HS-27A (cell line): ENCODE measurements at places on chromosomes 16 and 17.

DNA sequence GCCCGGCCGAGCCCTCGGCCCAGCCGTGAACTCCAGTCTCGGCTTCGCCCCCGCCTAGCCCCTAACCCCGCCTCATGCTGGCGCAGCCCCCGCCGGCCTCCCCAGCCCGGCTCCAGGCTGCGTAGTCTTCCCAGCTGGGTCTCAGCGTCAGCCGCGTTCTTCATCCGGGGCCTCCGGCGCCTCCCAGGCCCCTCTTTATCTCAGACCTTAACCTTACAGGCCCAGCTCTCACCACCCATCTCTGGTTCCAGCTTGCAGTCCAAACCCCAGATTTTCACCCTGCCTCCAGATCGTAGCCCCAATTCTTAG lies at the start of gene PROCA1:
PROCA1 (minus strand) TSS at position 166 of the 309 bp plus-strand sequence. CDS start 228 bp downstream, outside the sequence.
- DNase-seq = no peak

- no peak for DNase-seq
These were observed 48.0 kb downstream of the SRL start for GRCh38 chr16:4193920-4194319.

- peak; percentile 84 for DNase-seq
These were observed 14.8 kb upstream of the ADCY7 start for GRCh38 chr16:50251375-50252081.

DNA sequence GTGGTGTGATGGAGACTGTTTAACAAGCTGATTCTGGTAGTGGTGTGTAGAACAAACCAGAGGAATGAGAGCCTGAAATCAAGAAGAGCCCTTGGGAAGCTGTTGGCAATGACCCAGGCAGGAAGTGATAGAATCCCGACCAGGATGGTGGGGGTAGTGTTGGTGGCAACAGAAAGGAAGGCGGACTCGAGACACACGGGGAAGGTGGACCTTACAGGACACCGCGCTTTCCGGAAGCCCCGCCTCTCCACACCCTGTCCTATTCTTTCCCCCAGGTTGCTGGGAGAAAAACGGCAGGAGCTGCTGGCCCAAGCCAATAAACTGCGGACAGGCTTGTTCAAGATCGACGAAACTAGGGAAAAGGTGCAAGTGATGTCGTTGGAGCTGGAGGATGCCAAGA lies 30.0 kb upstream of the KDM6B start:
- DNase-seq = no peak

DNA sequence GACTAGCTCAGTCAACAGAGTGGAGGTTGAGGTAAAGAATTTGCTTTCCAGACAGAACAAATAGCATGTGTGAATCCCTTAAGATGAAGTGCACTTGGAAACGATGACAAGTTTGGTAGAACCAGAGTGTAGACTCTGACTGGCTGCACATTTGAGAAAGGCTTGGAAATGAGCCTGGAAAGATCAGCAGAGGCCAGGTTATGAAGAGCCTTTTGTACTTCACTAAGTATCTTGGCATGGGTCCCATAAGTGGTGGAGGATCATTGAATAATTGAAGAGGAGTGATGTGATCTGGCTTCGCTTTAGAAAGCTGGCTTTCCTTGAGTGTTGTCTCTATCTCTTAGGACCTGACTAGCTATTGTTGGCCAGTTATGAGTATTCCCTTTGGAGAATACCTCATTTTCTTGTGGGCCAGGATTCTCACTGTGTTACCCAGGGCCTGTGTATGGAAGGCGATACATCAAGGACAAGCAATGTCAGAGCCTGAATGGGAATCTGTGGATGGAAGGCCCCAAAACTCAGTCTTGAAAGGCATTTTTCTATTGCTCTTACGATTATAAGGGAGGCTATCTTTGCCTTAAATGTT lies 329.8 kb downstream of the UTP18 start:
- DNase-seq = no peak

DNA sequence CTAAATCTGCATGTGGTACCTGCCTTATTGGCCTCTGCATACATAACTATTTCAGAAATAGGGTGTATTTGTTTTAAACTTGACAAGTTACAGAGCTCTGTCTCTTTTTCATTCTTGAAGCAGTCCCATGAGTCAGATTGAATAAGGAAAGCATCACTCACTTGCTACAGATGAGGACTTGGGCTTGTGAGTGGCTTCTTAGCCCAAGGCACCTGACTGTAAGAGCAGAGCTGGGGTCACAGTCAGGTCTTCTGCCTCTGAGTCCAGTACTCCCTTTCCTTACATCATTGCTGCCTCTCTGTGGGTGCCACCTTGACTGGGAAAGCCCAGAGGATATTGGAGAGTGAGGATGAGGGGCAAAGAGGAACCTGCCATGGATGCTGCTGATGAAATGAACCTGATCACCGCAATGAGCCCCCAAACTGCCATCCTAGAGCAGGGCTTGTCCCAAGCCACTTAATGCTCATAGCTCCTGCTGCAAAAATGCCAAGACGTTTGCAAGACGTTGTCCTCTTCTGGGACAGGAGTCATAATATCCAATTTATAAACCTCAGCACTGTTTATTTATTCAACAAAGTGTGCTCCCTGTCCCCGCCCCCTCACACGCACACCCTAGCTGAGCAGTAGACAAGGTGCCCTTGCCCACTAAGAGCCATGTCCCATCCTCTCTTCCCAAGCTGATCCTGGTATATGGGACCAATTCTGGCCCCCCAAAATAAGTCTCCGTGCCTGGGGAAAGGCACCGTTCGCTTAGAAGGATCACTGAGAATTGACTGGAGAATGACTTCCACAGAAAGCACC lies 74.1 kb downstream of the CCDC182 start:
- DNase-seq = no peak

DNA sequence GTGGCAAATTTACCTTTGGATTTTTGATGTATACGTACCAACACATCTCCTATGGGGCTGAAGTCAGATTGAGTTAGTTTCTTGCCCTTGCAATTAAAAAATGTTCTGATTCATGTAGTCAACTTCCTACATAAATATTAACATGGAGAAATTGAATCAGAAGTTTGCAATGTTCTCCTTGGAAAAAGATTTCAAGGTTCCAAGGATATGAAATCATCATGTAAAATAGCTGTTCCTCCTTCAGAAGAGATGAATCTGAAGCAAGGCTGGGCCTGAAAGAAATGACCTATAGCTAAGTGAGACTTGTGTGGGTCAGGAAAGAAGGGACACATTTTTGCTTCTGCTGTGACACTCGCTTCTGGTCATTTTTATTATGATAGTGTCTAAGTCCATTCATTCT lies 131.7 kb downstream of the RGS9 start:
- DNase-seq = no peak

DNA sequence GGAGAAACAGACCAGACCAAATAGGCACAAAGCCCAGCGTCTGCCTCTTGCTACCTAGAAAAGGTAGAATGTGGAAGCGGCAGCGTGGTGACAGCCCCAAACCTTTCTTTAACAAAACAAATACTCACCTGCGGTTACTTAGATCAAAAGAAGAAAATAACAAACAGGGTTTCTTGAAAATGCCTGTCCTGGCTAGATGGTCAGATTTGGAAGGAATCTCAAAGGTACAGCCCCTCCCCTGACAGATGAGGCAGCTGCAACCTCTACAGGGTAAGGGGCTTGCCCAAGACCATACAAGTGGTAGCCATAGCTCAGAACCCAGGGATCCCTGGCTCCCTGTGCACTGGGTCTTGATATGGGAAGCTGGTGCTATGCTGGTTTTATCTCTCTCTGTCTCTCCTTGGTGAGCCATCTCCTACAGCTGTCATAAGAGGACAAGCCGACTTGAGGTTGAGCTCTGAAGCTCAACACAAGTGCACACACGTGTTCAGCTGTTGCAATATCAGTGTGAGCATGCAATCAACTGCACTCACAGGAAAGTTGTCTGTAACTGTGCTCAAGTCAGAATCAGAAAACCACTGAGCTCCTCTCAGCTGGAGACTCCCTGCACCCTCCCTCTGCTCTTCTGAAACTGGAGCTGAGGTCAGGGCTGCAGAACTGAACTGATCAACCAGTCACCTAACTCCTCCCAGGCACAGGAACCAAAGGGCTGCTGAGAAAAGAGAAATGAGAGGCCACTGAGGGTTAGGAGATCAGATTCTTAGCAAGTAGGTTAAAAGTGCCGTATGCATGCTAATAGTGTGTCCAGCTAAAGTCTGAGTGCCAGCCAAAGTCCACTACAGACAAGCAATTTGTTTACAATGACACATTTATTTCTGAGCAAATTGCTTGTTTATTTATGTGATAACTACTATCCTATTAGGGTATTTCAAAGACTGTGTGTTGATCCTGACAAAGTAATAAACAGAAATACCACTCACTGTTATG lies 6.1 kb upstream of the RNF157 start:
- DNase-seq = no peak

DNA sequence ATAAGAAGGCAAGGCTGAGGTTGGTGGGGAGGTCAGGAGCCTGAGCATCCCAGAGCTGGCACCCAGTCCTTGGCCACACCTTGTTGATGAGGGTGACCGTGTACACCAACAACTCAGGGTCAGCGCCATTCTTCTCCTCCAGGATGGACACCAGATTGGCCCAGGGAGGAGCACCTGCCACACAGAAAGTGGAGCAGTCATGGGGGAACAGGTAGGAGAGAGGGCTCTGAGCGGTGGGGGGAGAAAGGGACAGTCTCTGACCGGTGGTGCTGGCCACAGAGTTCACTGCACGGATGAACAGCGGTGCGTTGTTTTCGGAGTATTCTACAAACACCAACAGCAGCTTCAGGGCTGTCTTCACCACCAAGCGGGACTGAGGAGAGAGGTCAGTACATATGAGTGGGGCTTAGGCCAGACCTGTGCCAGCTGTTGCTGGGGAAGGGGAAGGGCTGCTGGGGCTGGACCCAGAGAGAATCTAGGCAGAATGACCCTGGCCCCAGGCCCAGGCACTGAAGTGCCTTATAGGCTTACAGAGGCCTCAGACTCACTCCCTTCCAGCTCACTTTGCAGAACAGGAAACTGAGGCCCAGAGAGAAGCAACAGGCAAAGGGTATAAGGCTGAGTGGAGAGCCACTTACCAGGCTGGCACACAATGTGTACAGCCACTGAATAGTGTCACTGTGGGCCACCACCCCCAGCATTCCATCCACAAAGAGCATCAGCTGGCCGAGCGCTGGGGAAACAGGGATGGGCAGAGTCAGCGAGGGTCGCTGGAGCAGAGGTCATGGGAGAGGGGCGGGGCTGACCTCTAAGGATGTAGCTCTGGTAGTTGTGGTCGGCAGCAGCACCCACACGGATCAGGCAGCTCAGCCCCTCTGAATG lies 9.6 kb downstream of the FHOD1 start:
- no peak for DNase-seq

DNA sequence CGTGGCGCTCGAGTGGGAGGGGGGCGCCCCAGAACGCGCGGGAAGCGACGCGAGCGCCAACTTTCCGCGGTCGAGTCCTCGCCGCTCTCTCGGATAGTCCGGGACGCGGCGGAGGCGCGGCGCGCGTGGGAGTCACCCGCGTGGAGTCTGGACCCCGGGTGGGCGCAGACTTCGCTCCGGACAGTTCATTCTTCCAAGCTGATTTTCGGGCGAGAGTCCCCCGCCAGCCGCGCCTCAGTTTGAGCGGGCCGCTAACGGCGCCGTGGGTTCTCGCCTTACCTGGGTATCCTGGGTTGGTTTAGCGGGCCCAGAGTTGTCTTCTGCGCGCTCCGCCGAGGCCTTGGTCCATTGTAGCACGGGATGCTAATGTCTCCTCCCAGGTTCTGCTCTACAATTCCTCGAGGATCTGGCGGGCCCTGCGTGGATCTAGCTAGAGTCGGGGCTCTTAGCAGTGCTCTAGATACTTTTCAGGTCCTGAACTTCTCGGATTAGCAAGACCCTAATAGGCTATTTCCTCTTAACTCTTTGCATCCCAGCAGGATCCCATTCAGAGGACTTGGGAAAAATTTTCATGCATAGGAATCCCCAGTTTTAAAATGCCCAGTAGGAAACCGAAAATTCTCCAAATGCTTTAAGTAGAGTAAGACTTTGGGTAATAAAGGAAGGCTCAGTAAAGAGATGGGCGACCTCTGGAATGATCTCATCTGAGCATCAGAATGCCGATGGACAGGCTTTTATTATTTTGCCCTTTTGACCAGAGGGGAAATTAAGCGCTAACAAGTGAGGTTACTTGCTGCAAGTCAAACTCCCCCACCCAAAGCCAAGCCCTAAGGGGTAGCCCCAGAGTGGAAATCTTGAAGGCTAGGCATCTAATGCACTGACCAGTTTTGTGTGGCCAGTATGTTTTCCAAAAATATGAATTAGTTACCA lies 537 bp upstream of the GJC1 start:
- DNase-seq = no peak

- no peak for DNase-seq
These were observed 96.7 kb upstream of the FAM20A start for GRCh38 chr17:68697850-68698361.

DNA sequence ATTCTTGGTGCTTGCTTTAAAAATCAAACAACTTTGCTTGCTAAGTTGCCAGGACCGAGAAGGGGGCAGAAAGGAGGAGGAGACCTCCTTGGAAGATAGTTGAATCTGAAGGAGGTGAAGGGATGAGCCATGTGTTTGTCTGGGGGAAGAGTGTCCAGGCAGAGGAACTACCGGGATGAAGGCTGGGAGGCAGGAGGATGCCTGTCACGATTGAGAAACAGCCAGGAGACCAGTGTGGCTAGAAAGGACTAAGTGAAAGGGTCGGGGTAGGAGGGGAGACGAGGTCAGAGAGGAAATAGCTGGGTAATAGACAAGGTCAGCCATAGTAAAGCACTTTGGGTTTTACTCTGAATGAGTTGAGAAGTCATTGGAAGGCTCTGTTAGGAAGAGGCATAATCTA lies 38.9 kb upstream of the CSNK2A2 start:
- no peak for DNase-seq

- no peak for DNase-seq
These were observed 13.1 kb upstream of the PRR35 start for GRCh38 chr16:546909-547770.

- DNase-seq = no peak
These were observed 664.6 kb upstream of the CA10 start for GRCh38 chr17:52823155-52823554.

DNA sequence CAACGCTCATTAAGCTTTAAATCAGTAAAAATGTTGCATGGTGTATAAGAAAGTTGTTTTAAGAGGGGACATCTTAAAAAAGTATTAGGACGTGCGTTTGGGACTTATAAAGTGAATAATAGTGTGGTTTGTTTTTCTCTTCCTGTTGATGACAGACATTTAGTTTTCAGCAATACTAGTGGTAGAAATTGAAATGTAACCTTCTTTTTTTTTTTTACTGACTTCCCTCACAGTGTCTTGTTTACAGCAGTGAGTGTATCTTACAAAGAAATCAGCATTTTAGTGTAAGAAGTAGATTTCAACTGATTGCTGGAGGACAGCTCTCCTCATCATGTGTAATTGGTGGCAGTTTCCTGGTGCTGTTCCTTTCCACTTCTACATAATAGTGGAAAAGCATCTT lies 39.6 kb downstream of the CYLD start:
- no peak for DNase-seq

- no peak for DNase-seq
These were observed 65.5 kb downstream of the PLD6 start for GRCh38 chr17:17140590-17140980.

DNA sequence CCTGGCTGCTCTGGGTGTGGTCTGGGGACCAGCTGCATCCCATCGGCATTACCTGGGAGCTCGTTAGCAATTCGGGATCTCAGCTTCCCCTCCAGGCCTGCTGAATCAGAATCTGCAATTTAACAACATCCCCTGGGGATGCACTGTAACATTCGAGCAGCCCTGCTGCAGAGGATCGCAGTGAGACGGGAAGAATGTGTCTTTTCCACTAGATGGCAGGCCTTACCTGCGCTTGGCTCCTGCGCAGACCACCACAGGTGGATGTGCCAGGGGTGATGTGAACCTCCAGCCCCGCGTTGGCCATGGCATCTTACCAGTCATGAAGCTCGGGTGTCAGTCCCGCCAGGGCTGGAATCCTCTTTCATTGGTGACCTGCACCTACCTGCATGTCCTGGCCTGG lies 209.9 kb downstream of the PRKCB start:
- no peak for DNase-seq

GRCh38 chr17:46176975-46177374 lies 16.3 kb downstream of the KANSL1 start:
- DNase-seq = no peak
